ENCODE measurements at places on chromosomes 5 and 9.

GRCh38 chr5:55303238-55303690 is 4.2 kb downstream of the DHX29 start:
- no peak for DNase-seq

DNA sequence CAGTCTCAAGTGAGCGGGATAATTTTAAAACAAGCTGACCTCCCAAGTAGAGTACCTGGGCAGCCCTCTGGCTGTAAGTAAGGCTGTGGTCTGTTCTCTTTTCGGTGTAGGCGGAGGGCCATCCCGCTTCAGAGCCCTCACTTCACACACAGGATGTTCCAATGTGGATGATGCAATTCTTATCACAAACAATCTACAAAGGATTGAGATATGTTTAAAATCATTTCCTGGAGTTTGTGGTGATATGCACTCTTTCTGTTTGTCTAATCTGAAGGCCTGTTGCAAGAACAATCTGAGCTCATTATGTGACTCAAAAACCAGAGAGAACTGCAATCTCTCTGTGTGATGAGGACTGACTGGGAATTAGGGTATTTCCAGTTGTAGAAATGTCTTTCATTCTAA is 42.5 kb downstream of the ITGA2 start:
- no peak for DNase-seq

DNA sequence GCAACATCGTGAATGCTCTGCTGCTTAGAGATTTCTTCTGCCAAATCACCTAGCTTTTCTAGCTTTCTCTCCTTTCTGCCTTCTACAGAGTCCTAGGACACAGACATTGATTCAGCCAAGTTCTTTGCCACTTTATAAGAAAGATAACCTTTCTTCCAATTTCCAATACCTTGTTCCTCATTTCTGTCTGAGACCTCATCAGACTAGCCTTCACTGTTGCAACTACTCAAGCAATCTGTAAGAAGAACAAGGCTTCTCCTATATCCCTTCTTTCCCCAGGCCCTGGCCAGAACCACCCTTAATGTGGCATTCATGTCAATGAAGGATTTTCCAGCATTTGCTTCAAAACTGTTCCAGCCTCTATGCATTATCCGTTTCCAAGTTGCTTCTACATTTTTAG is 24.3 kb downstream of the FBXO10 start:
- DNase-seq = no peak

- no peak for DNase-seq
These were observed 156.4 kb downstream of the EFNA5 start for GRCh38 chr5:107514305-107514704.

GRCh38 chr9:137123468-137123837 is 8.9 kb upstream of the DPP7 start:
- no peak for DNase-seq

- DNase-seq = no peak
These were observed 64.4 kb downstream of the FAM114A2 start for GRCh38 chr5:153974131-153974812.

DNA sequence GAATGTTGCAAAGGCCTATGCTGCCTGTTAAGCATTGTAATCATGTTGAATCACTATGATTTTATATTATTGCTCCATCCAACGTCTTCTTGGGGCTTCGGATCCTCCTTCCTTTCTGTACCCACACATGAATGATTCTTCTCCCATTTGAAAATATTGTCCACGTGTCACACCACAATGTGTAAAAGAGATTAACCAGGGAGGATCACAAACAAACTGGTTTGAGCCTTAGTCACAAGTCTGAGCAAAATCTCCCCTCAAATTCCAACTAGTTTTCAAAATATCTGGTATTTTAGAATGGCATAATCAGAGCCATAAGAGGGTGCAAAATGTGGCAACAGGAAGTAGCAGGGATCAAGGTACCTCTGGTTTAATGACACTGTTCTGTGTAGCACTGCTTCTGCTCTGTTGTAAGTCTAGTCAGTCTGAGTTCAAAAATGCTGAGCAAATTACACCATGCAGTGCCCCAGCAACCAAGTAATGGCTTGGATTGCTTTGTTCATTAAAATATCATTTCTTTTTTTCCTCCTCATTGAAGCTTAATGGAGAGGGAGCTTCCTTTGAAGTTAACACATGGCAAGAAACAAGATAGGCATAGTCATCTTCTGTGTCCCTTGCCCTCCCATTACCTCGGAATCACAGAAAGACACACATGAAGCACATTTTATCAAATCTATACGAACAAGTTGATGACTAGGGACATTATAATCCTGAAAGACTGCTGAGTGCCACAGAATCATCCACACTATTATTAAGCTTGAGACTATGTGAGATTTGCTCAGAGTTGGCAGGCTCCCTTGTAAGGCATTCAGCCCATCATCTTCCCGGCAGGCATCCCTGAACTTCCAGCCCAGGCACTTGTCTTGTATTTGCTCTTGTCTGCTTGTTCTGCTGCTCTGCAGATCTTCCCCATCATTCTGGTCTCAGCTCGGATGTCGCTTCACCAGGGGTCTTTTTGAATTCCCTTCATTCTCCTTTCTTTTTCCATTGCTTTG is 102.0 kb upstream of the PRLR start:
- no peak for DNase-seq

- DNase-seq = no peak
These were observed 1909.5 kb upstream of the CDH9 start for GRCh38 chr5:28947865-28948264.

Data from stimulated activated CD4-positive, alpha-beta T cell treated with anti-CD3 and anti-CD28 coated beads, TNF-alpha, amount 100 ng/mL, for 1 hour (primary cell).